ENCODE measurements at places on chromosomes 5 and 9. TPM values are rescaled to one million over a fixed set of nuclear protein-coding genes. Genes with fewer than 3 reads are reported as not detected.

DNA sequence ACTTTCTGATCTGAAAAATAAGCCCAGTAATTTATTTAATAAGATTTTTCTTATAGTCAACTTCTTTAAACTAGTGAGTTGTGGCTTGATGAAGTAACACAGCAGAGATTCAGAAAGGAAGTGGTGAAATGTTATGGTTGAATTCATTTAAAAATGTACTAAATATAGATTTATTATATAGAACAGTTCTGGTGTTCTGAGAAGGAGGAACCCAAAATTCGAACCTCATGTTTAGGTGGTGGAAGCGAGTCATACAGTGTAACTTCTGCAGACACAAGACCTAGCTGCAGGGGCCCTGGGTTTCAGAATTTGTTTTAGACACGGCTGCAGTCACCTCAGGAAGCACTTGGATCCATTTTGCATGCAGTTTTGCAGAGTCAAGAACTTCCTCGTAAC lies 188.2 kb downstream of the TRIO start:
- peaks cover under 1% of the 10 kb centered on the region for H3K36me3 ChIP-seq
- no peaks in the 10 kb centered on the region for H3K4me1 ChIP-seq
- DNase-seq: no peak
- H3K27me3 ChIP-seq: no peaks in the 10 kb centered on the region

DNA sequence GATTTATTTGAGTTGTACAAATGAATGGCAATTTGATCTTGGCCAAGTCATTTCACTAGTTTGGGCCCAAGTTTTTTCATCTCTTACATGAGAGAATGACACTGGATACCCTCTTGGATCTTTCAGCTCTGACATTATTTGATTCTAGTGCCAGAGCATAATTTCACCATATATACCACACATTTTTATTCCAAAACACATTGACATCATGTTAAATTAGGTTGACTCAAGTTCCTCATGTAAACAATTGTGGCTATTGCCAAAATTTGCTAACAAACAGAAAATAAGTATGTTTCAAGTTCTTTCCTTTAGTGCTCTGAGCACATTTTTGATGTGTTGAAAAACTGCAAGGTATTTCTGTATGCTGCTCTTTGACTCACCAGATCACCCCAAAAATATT lies 375.8 kb downstream of the ZNF608 start:
- no peaks in the 10 kb centered on the region for H3K4me1 ChIP-seq
- H3K27me3 ChIP-seq: no peaks in the 10 kb centered on the region
- no peak overlapping the region for H3K4me3 ChIP-seq
- no peak overlapping the region for H3K27ac ChIP-seq
- DNase-seq: no peak
- H3K36me3 ChIP-seq: no peaks in the 10 kb centered on the region

GRCh38 chr5:150055326-150056074 lies 30.9 kb downstream of the CSF1R start:
- H3K4me3 ChIP-seq: no peak overlapping the region
- no peak overlapping the region for H3K27ac ChIP-seq
- peaks cover 23% of the 10 kb centered on the region for H3K36me3 ChIP-seq
- H3K27me3 ChIP-seq: no peaks in the 10 kb centered on the region
- no peaks in the 10 kb centered on the region for H3K4me1 ChIP-seq

- DNase-seq: no peak
- H3K36me3 ChIP-seq: no peaks in the 10 kb centered on the region
- no peak overlapping the region for H3K4me3 ChIP-seq
- no peaks in the 10 kb centered on the region for H3K4me1 ChIP-seq
Observed at GRCh38 chr5:135221187-135221473, 177.9 kb downstream of the MACROH2A1 start.

GRCh38 chr9:22030101-22030598 lies 21.0 kb upstream of the CDKN2B start:
- H3K36me3 ChIP-seq: no peaks in the 10 kb centered on the region
- H3K27me3 ChIP-seq: no peaks in the 10 kb centered on the region
- H3K4me1 ChIP-seq: no peaks in the 10 kb centered on the region
- H3K4me3 ChIP-seq: no peak overlapping the region
- DNase-seq: no peak

- no peak overlapping the region for H3K27ac ChIP-seq
- DNase-seq: no peak
- no peaks in the 10 kb centered on the region for H3K4me1 ChIP-seq
- H3K4me3 ChIP-seq: no peak overlapping the region
- H3K27me3 ChIP-seq: no peaks in the 10 kb centered on the region
Observed at GRCh38 chr9:91655215-91655614, 231.6 kb upstream of the NFIL3 start.

- peaks cover 2% of the 10 kb centered on the region for H3K27me3 ChIP-seq
- H3K4me3 ChIP-seq: no peak overlapping the region
- DNase-seq: no peak
- no peaks in the 10 kb centered on the region for H3K4me1 ChIP-seq
- H3K27ac ChIP-seq: no peak overlapping the region
Observed at GRCh38 chr5:16866795-16867576, 69.1 kb downstream of the MYO10 start.

DNA sequence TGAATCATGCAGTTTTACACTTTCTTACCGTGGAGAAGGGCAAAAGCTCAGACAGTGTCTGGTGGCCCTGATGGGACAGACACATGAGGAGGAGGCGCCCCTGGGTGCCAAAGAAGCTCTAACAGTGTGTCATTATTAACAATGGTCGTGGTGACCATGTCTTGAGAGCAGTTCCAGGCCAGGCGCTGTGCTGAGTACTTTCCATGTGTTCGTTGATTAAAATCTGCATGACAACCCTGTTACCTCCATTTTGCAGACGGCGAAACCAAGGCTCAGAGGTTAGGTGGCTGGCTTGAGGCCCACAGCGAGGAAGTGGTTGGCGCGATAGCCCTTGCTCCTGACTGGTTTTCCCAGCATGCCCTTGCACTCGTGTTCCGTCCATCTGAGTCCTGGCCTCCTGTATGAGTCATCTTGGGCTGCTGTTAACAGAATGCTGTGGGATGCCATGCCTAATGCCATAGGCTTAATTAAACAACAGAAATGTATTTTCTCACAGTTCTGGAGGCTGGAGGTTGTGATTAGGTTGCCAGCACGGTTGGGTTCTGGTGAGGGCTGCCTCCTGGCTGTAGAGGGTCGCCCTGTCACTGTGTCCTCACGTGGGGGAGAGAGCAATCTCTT lies 92.0 kb downstream of the AMBP start:
- H3K36me3 ChIP-seq: no peaks in the 10 kb centered on the region
- H3K27me3 ChIP-seq: no peaks in the 10 kb centered on the region
- H3K27ac ChIP-seq: no peak overlapping the region
- no peaks in the 10 kb centered on the region for H3K4me1 ChIP-seq

DNA sequence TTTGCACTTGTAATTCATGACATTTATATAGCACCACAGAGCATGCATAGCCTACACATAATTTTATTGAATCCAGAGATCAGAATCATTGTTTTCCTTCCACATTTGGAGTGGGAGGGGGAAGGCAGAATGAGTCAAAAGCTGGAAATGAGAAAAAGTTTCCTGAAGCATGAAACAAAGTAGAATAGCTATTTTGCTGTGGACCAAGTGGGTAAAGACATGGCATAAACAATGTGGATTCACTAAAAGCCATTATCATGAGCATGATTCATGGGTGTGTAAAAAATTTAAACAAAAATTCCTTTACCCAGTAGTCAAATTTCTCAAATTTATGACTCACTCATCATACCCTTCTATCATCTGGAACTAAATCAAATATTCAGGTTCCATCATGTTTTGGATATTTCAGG lies 97.9 kb downstream of the YIPF5 start:
- DNase-seq: no peak
- H3K36me3 ChIP-seq: no peaks in the 10 kb centered on the region
- H3K4me3 ChIP-seq: no peak overlapping the region
- no peaks in the 10 kb centered on the region for H3K27me3 ChIP-seq

DNA sequence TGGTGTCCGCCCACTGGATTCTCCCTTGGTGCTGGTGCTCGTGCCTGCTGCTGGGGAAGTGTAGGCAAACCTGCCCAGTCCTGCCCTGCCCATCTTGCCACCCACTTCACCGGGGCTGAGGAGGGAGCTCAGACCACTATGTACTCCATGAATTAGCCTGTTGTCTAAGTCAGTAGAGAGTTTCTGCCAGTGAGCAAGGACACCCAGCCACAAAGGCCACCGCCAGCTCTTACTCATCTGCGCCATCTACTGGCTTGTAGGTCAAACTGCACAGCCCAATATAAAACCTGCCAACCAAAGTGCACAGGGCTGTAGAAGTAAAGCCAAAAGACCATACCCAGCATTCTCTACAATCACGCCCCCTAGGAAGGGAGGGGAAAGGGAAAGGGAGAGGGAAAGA lies 102.3 kb downstream of the GLIS3 start:
- H3K4me3 ChIP-seq: no peak overlapping the region
- no peaks in the 10 kb centered on the region for H3K4me1 ChIP-seq
- no peaks in the 10 kb centered on the region for H3K36me3 ChIP-seq

DNA sequence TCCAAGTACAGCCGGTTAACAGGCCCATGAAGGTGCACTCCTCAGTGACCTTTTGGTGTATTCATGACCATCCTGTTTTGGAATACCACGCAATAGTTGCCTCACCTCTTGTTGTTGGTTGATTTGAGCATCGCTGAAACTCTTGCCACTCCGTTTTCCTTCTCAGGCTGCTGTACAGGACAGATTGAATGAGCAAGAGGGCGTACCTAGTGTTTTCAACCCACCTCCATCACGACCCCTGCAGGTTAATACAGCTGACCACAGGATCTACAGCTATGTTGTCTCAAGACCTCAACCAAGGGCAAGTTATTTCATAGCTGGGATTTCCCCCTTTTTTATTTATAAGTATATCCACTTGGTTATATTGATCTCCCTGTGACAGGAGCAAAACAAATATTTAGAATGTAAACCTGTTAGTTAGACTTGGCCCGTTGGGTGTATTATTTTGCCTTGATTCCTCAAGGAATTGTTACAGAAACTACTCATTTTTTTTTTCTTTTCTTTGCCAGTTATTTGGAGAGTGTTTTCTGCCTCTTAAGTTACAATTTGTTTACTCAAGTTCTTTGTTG lies 38.1 kb downstream of the FAF2 start:
- no peaks in the 10 kb centered on the region for H3K4me1 ChIP-seq
- H3K27ac ChIP-seq: no peak overlapping the region
- H3K27me3 ChIP-seq: no peaks in the 10 kb centered on the region

DNA sequence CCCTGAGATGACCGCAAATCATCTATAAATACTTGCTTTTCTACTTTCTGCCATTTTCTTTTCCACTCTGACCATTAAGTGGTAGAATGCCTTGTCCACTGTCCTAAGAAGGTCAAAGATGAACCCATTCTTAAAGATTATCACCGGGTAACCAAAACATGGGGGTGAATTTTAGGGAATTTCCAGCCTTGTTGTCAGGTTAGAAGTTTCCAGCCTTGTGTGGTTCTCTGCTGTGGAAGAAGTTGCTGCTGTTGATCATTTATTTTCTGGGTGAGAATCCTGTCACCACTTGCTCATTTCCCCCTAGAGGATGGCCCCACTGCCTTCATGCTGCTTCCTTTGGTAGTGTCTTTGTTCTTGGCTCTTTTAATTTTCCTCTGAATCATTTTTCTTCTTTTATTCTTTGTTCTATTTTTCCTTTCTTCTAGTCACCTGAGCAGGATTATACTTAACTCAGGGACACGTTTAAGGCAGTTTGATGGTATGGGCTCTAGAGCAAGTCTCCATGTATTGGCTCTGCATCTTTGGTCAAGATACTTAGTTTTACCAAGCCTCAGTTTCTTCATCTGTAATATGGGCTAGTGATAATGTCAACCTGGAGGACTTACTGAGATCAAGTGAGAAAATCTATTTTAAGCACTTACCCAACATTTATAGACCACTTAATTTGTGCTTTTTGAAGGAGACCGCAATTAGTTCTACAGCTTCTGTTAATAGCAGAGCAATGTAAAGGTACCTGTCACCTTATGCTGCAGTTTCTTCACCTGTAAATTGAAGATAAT lies 266.2 kb downstream of the ARHGAP26 start:
- H3K4me3 ChIP-seq: no peak overlapping the region
- no peaks in the 10 kb centered on the region for H3K4me1 ChIP-seq
- no peaks in the 10 kb centered on the region for H3K36me3 ChIP-seq
- DNase-seq: no peak

- H3K4me1 ChIP-seq: no peaks in the 10 kb centered on the region
- peak overlapping the region; percentile 45 for H3K4me3 ChIP-seq
- H3K36me3 ChIP-seq: no peaks in the 10 kb centered on the region
- H3K27me3 ChIP-seq: no peaks in the 10 kb centered on the region
Observed at GRCh38 chr9:35649431-35650340, 1.0 kb downstream of the SIT1 start.

DNA sequence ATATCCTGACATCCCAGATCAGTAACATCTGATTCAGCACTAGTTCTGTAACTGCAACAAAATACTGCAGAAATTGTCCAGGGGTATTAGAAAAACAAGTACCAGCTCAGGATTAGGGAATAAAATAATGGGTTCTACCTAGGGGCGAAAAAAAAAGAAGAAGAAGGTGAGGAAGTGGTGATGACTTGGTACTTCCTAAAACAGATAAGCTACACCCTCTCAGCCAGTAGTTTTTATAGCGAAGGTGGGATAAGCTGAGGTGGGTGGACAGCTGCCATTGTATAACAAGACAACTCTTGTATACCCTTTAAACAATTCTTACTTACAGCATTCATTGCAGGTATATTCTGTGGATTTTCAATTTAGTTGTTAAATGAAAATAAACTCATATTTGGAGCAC lies 19.1 kb downstream of the RAPGEF6 start:
- no peaks in the 10 kb centered on the region for H3K27me3 ChIP-seq
- H3K4me1 ChIP-seq: peaks cover 5% of the 10 kb centered on the region
- no peak for DNase-seq
- no peaks in the 10 kb centered on the region for H3K36me3 ChIP-seq
- H3K4me3 ChIP-seq: no peak overlapping the region

GRCh38 chr5:10352430-10353240 lies 860 bp upstream of the MARCHF6 start:
- no peaks in the 10 kb centered on the region for H3K36me3 ChIP-seq
- no peaks in the 10 kb centered on the region for H3K4me1 ChIP-seq
- no peaks in the 10 kb centered on the region for H3K27me3 ChIP-seq
- H3K27ac ChIP-seq: peak overlapping the region; percentile 100

GRCh38 chr5:1217596-1218206 lies 7.5 kb upstream of the SLC6A18 start:
- H3K36me3 ChIP-seq: no peaks in the 10 kb centered on the region
- H3K27me3 ChIP-seq: no peaks in the 10 kb centered on the region
- H3K27ac ChIP-seq: no peak overlapping the region
- no peak for DNase-seq

ACTBL2 gene
- not detected for total RNA-seq

GOLM1 gene
- 13.2 TPM for total RNA-seq

NFX1 gene
- total RNA-seq: 35.2 TPM

OBP2B gene
- not detected for total RNA-seq

TERT gene
- total RNA-seq: not detected

ZDHHC11B gene
- 2.1 TPM for total RNA-seq

PCDHA6 gene
- 1.5 TPM for total RNA-seq

ITGA1 gene
- total RNA-seq: 27.3 TPM

NOTCH1 gene
- 35.4 TPM for total RNA-seq

LCN9 gene
- total RNA-seq: not detected

PCDHA10 gene
- 3.1 TPM for total RNA-seq

RLN2 gene
- total RNA-seq: not detected

Measured in tibial nerve (tissue), 4 donors.